ENCODE measurements at places on chromosomes 5 and 9.

- no peak for DNase-seq
Observed at GRCh38 chr5:116378007-116378776, 196.4 kb downstream of the SEMA6A start.

GRCh38 chr9:20650750-20651299 lies 28.5 kb upstream of the MLLT3 start:
- no peak for DNase-seq

DNA sequence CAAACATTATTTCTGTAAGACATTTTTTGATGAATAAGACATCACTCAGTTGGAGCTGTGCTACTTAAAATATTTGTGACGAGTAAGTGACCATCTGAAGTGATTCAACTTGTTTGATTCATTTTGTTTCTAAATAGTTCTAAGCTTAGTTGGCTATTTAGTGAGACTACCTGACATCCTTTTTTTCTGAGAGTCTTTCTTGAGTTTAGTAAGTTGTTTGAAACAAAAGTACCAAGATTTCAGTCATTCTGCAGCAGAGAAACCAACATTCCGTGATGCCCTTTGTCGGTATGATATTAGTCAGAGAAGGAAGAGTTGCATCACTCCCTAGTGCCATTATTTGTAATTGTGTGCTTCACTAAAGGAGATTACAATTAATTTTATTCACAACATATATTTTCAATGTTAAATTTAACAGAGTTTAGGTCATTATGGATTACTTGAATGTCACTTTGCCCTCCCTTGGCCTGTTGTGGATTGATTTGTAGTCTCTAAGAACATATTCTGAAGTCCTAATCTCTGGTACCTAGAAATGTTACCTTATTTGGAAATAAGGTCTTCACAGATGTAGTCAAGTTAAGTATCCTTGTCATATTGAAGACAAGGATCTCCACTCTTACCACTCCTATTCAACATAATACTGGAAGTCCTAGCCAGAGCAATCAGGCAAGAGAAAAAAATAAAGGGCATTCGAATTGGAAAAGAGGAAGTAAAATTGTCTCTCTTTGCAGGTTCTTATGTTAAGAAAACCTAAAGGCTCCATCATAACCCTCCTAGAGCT lies 212.2 kb downstream of the PCSK1 start:
- no peak for DNase-seq

- no peak for DNase-seq
Observed at GRCh38 chr5:38601133-38601862, 44.9 kb upstream of the LIFR start.

- no peak for DNase-seq
Observed at GRCh38 chr9:69090140-69090750, 54.7 kb downstream of the FXN start.

DNA sequence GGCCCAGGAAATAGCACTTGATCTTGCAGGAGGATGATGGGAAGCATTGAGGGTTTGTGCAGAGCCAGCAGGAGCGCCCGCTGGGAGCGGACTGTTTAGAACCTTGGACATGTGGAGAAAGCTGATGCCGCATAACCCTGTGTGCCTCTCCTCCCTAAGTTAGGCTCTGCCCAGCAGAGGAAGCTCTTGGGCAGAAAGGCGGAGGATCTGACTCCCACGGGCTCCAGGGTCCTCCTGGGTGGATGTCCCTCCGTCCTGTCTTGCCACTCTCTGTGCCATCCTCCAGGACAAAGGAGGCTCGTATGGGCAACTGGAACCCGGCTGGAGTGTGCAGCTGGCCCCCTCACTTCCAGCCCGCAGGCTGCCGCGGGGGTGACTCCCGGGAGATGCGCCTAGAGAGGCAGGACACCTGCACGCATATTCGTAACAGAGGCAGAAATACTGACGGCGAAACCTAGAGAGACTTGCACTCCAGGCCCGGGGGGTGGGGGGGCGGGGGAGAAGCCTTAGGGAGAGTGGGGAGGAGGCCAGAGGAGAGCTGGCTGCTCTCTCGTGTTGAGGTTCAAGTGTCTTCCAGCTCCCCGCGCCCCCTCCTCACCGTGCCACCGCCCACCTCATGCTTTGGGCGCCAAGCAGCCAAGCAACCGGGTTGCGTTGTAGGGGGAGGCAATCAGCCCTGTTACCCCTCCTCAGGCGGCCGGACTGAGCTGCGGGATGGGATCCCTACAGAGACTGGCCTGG lies 5.4 kb upstream of the FOXE1 start:
- no peak for DNase-seq

- DNase-seq, result no peak
Observed at GRCh38 chr9:135770203-135770535, 68.2 kb downstream of the KCNT1 start.

DNA sequence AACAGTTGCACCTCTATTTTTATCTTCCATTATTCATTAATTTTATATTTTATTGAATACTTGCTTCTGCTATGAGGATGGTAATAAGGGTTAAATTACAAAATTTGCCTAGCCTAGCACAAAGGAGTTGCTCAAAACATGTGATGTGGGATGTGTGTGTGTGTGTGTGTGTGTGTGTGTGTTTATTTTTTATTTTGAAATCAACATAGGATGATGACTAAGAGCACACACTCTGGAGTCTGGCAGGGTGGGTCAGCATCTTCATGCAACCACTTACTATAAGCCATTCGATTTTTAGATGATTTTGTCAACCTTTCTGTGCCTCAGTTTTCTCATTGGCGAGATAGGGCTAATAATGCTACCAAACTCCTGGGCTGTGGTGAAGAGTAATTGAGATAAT lies 57.7 kb upstream of the MAMDC2 start:
- no peak for DNase-seq

GRCh38 chr9:103949096-103949495 lies 145.0 kb upstream of the SMC2 start:
- no peak for DNase-seq

DNA sequence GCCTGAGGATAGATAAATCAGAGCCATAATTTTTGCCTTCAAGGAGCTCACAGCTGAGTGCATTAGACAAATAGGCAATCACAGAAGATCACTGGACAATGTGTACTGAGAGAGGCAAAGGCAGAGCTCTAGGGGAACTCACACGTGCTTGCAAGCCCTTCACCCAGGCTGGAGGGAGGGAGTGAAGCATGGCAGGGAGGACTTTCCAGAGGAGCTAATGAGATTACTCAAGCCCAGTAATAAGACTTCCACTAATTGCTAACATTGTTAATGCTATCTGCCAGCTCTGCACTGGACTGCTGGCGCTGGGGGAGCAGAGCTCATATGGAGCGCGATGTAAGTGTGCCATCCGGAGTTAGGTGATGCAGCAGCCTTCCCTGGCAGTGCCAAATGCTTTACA lies 408.4 kb downstream of the NTRK2 start:
- no peak for DNase-seq

DNA sequence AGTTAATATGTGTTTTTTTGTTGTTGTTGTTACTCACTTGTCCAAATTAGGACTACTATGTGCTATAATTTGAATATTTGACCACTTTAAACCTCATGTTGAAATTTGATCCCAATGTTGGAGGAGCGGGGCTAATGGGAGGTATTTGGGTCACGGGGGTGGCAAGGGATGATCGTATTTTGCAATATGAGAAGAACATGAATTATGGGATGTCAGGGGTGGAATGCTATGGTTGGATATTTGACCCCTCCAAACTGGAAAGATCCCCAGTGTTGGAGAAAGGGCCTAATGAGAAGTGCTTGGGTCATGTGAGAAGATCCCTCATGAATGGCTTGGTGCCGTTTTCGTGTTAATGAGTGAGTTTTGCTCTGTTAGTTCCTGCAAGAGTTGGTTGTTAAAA lies 119.8 kb downstream of the NUDT12 start:
- DNase-seq, result no peak

GRCh38 chr5:62138607-62139006 lies 167.4 kb upstream of the KIF2A start:
- no peak for DNase-seq

DNA sequence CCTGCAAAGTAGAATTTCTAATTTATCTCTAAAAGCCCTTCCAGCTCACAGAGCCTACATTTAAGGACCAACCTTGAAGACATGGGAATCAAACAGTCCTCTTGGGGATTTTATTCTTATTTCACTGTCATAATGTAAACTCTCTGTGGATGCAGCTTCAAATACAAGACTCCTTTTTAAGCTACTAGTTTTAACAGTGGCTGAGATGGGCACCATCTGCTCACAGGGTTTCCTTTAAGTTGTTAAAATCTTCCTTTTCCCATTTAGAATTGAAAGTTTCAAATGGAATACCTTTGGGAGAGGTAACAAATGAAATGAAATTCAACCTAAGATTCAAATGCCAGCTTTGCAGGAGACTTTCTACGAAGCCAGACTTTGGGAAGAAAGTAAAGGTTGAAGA lies 243.7 kb downstream of the GLIS3 start:
- DNase-seq, result no peak

DNA sequence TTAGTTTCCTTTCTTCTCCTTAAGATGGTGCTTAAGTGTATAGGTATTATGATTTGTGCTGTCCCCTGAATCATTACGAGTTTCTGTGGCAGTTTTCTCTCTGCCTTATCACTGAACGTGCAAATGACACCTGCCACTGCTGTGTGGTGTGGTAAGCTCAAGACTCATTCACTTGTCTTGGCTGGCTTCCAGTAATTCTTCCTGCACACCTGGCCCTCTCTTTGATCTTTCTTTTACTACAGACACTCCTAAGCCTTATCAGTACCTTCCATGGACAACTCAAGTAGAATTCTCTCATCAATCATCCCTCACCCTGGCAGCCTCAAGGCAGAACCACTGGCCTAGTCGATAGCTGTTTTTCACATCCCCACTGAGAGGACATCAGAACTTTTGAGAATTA lies 82.6 kb upstream of the ADAMTS19 start:
- no peak for DNase-seq

DNA sequence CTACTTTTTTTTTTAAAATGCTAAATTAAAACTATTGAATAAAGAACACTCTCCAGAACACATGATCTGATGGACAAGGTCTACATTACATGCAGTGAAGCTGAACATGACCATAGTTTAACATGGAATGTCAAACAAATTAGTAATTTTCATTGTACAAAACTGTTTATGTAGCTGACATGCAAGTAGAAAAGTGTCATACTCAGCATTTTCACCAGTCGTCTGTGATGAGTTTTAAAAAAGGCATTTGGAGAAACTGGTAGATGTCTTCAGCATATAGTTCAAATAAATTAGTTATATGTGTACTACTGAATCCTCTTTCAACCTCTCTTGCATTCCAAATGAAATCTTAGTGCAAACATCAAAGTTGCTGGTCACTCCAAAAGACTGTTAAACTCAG lies 301.9 kb downstream of the FER start:
- no peak for DNase-seq

GRCh38 chr5:116559673-116560164 lies 14.9 kb downstream of the SEMA6A start:
- no peak for DNase-seq

GRCh38 chr5:116772806-116773205 lies 198.2 kb upstream of the SEMA6A start:
- no peak for DNase-seq

- DNase-seq, result no peak
Observed at GRCh38 chr9:131043087-131043486, 34.1 kb downstream of the LAMC3 start.

GRCh38 chr9:111597852-111598732 lies 1.4 kb downstream of the PTGR1 start:
- DNase-seq, result peak; percentile 30

DNA sequence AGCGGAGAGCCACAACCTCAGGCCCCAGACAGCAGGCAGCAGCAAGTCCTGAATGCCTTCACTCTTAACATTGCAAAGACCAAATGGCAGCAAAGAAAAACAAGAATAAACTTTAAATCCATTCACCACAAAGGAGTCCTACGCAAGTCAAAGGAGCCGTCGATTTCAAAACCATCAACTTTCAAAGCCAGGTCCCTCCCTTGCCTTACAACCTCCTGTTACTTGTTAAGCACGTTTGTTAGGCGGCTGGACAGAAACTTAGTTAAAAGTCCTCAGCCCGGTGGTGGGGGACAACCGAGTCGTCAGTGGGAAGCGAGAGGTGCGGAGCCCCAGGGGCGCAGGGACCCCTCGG lies 938 bp downstream of the LPAR1 start:
- DNase-seq, result no peak

DNA sequence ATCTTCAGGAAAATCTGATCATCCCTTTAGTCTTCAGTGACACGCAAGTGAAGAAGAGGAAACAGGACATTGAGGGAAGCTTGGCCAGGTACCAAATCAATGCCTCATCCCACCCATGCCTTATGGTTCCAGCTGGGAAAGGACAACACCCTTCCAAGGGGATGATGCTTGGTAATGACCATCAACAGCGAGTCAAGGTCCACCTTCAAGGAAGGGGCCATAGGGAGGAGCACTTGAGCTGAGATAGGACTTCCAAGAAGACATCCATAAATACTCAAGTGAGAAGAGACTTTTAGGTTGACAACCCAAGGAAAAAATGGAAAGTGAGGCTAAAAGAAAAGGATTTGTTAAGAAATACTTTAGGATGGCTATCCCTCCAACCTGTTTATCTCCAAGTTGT lies 27.1 kb upstream of the GAS1 start:
- DNase-seq, result no peak

GRCh38 chr9:3721096-3721495 lies 195.3 kb upstream of the RFX3 start:
- no peak for DNase-seq

GRCh38 chr5:149878371-149878770 lies 66.2 kb downstream of the PDE6A start:
- DNase-seq, result no peak

GRCh38 chr5:132013711-132014110 lies 2.3 kb upstream of the ACSL6 start:
- no peak for DNase-seq

GRCh38 chr5:66170195-66170919 lies 26.3 kb downstream of the SREK1 start:
- no peak for DNase-seq

- DNase-seq, result no peak
Observed at GRCh38 chr9:36174271-36174670, 5.1 kb downstream of the CCIN start.

DNA sequence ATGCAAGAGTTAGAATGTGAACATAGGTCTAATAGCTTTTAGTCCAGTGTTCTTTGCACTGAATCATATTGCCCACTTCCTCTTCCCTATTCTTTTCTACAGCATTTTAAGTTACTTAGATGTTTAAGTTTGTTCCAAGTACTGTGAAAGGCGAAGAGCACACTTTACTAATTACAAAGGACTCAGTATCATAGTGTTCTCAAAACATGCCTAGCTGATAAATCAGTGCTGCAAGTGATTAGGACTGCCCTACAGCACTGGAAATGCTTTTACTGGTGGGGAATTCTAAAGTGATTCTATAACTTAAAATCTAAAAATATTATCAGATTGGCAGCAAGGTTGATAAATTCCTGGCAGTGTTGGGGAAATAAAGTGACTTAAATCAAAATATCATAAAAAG lies 177.9 kb upstream of the KCNN2 start:
- DNase-seq, result no peak

DNA sequence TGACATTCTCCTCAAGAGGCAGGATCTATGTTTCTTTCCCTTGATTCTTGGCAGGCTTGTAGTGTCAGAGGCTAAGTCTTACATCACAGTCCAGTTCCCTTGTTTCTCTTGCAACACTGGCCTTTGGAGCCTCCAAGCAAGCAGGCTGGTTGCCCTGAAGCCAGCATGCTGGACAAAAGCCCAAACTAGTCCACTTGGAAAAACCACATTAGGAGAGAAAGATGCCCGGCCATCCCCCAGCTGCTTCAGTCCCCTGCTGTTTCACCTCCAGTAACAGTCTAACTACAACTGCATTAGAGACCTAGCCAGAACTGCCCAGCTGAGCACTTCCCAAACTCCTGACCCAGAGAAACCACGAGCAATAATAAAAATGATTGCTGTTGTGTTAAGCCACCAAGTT lies 87.6 kb downstream of the ADAMTS6 start:
- no peak for DNase-seq

All from activated T-cell treated with anti-CD3 and anti-CD28 coated beads for 4 hours (primary cell).